ENCODE measurements at places on chromosomes 12 and 14.
A peak's percentile ranks its signal among the peaks of the same experiment; 100 is the strongest.

DNA sequence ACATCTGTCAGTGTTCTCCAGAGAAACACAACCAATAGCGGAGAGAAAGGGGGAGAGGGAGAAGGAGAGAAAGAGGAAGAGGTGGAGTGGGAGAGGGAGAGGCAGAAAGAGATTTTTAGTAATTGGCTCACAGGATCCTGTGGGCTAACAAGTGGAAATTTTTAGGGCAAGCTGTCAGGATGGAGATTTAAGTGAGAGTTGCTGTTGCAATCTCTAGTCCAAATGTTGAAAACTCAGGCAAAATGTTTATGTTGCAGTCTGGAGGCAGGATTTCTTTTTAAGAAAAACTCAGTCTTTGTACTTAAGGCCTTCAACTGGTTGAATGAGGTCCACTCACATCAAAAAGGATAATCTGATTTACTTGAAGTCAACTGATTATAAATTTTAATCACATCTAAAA is 12.5 kb upstream of the GLIPR1L2 start:
- no peak for DNase-seq

DNA sequence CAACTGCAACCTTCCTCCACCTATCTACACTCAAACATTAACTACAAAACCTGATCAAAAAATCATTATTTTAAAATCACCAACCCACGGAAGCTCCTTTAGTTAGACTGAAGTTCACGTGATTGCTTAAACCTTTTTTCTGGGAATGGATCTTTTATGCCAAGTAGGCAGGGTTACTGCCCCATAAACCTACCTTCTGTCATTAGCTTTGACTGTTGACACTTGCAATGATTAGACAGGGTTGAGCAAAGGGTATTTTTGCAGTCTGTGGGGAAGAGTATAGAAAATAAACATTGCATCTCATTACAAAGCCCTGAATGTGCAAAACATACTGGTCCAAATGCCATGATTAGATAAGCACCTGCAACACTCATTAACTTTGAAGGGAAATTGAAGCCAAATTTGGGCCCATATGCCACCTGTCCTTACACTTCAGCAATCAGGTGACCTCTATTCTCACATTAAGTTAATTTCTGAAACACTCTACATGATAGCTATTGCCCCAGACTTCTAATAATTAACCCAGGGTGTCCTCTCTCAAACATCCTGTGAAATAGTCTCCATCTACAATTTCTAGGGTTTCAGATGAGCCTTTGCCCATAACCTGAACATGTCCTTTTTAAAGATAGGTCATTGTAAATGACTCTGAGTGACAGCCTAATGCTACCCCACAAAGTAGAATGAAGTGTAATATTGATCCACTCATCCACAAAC is 156.0 kb upstream of the PLEKHG7 start:
- DNase-seq: no peak

GRCh38 chr14:25042362-25043299 is 7.3 kb downstream of the STXBP6 start:
- peak; percentile 59 for DNase-seq

DNA sequence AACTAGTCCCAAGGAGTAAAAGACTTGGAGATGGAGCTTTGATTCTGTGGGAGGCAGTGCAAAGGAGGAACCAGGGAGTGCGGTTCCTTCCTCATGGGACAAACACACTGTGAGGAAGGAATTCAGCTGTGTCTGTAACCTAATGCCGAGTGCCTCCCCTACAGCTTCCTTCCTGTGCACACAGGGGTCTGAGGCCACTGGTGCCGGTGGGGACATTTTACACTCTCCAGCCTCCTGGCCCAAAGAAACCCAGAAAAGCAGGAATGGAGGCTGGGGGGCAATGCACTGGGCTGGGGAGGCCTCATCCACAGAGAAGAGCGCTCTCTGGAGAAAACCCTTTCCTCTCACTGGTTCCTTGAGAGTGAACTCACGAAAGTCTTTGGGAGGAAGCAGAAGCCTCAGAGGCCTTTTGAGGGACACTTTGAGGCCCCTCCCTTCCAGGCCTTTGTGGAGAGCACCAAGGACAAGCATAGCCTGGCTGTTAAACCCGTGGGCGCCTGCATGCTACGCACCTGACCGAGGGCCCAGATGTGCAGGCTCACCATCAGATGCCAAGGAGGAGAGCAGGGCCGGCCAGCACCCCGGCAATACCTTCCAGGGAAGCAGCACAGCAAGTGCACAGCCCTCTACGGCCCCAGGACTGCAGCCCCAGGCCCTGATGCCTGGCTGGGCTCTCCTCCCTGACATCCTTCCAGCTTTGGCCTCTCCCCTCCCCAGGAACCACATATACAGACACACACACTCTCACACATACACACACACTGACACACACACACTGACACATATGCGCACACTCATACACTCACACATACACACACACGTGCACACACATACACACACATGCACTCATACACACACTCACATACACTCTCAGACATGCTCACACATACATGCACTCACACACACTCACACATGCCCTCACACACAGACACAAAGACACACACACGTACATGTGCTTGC is 52.0 kb downstream of the NFKBIA start:
- no peak for DNase-seq

DNA sequence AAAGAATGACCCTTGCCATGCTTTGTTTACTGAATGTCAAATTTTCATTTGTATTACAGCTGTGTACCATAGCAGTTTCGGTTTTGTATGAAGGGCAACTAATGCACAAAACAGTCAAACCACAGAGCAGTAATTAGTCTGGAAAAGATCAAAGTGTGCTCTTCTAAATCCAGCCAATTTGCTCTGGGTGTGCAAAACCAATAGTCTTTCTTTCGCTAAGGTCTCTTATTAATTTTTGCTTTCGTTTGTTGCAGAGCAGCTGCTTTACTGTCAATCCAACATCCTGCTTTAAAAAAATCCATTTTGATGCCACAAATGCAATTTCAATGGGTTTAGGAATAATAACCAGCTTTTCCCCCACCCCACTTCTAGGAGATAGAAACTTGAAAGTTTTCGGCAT is 114.2 kb downstream of the BRMS1L start:
- DNase-seq: no peak

- DNase-seq: no peak
Measured at GRCh38 chr12:47819138-47819895, 386 bp downstream of the HDAC7 start.

- DNase-seq: no peak
Measured at GRCh38 chr12:3755898-3756297, 3.0 kb upstream of the CRACR2A start.

GRCh38 chr12:13022851-13023271 is 21.3 kb upstream of the FAM234B start:
- DNase-seq: no peak

Measured in LNCaP clone FGC (cell line).